EH (cell line): ENCODE measurements at places on chromosomes 12 and 14.

DNA sequence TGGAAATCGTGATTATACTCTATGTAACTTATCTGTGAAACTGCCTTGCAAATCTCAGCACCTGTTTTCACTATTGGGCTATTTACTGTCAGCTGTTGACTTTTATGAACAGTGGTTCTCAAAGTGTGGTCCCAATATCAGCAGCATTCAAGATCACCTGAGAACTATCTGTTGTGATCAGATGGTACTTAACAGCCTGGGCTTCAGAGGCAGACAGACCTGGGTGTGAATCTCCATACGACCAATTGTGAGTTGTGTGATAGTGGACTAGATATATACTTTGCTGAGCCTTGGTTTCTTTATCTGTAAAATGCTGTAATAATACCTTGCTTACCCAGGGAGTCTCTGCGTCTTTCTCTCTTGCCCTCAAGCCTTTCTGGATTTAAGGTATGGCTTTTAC lies 105.1 kb downstream of the ERGIC2 start:
- DNase-seq, result no peak

GRCh38 chr12:108214486-108214885 lies 85.4 kb downstream of the WSCD2 start:
- DNase-seq, result peak; percentile 19

DNA sequence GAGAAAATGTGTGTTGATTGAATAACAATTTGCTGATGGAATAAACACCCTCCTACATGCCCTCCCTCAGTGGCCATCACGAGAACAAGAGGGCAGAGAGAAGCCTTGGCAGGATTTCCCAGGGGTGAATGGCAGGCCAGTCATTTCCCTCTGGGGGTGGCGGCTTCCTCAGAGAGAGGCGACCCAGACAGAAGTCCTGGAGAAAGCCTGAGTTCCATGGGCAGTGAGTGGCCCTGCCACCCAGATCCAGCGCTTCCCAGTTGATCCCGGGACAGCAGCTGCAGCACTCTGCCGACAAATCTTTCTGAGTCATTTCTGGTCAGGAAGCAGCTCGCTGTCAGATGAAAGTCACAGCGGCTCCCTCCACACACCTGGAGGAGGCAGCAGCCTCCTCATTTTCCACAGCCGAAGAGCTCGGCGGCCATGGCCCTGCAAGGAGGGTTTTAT lies 123.0 kb downstream of the SCARB1 start:
- peak; percentile 69 for DNase-seq

DNA sequence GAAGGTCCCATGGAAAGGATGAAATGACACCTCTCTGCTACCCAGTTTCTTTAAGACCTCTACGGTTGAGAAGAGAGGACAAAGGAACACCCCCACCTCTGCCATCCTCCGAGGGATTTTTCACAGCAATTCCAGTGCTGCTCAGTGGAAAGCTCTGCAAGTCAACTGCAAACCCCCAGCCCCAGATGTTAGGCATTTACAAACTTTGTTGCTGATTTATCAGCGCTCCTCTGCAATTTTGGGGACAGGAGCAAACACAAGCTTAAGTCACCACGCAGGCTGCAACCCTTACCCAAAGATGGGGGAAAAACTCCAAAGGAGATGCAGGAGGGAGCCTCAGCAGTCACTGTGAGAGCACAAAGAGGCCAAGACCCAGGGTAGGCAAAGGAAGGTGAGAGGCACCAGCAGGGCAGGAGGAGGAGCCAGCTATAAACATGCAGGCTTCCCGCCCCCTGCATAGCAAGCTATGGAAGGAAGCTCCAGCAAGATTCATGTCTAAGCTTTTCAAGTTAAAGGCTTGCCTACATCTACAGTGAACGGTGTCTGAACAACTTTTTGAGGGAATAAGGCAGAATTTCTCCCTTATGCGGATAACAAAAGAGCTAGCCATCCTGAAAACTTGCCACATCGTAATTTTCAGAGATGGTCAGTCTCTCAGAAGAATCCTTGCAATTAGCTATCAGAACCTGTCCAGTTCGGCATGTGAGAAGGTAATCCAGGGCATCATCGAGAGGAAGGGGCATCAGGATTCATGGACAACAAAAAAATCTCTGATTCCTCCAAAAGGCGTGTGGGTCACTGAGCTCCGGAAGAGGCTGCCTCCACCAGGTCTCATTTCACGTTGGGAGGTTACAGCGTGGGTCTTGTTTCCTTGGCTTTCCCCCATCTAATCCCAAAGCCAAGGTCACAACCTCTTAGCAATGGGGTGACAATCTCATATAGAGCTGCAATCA lies 3.9 kb downstream of the CTDSP2 start:
- DNase-seq, result peak; percentile 52

DNA sequence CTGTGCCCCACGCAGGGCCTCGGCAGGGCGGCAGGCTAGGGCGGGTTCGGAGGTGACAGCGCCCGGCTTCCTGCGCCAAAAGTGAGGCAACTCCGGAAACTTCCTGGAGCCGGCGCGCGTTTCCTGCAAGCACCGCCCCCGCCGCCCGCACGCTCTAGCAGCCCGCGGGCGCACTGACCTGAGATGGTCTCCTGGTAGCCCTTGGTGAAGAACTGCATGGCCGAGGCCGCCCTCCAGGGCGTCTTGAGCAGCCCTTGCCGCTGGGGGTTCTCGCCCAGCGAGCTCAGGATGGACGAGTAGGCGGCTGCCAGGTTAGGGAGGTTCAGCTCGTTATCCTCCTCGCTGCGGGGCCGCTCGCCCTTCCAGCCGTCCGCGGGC lies 494 bp downstream of the GCH1 start:
- peak; percentile 54 for DNase-seq

GRCh38 chr12:107558141-107558815 lies 127.3 kb upstream of the PWP1 start:
- no peak for DNase-seq

- no peak for DNase-seq
Measured at GRCh38 chr14:105622329-105622955, 96.1 kb downstream of the TMEM121 start.

DNA sequence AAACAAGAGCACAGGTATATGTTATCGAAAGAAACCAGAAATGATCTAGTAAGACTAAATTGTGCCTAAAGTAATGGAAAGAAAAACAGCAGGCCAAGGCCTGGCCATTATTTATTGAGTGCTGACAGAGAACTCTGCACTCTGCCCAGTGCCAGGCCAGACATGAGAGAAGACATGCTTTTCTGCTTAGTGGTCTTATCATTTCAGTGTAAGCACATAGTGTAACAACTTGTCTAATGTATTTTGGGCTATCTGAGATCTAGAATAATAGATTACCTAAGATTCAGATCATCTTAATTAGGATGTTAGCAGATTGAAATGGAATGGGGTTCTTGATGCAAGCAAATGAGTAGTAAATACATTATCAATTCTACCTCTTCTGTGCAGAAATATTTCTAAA lies 278.3 kb downstream of the AKAP6 start:
- DNase-seq, result peak; percentile 40

DNA sequence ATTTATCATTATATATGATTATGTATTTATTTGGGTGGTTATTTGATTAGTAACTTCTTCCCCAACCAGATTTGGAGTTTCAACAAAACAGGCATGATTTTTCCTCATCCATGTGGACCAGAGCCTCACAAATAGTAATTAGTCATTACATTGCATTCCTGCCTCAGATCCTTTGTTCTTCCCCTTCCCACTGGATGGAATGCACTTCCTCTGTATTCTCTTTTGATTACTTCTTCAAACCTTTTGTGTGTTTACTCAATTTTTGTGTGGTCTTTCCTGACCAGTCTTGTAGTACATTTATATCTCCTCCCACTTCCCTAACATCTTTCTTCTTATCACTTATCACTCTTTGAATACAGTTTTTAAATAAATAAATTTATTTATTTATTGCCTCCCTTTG lies 15.5 kb downstream of the SYT1 start:
- DNase-seq, result peak; percentile 16

- no peak for DNase-seq
Measured at GRCh38 chr12:16325426-16325825, 22.0 kb upstream of the MGST1 start.

- no peak for DNase-seq
Measured at GRCh38 chr12:8913702-8914032, 642 bp upstream of the PHC1 start.

DNA sequence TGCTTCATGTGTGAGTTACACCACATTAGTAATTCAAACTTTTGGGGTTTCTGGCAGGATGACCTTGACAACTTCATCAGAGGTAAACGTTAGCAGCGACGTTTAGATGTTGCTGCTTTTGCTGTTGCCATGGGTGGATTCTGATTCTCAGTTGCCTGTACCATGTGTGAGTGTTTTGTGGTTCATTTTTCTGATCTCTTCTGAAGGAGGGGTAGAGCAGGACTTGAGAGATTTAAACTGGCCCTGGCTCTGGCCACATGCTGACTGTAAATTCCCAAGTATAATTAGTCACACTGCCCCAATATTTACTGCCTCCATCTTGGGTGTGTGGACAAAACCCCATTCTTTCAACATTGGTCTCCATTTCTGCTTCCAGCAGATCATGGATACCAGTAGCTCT lies 110.4 kb downstream of the ETV6 start:
- DNase-seq, result peak; percentile 25

- no peak for DNase-seq
Measured at GRCh38 chr12:68959143-68959858, 26.3 kb upstream of the CPM start.

- no peak for DNase-seq
Measured at GRCh38 chr14:99758872-99759545, 34.2 kb upstream of the EML1 start.

- no peak for DNase-seq
Measured at GRCh38 chr12:90672081-90672480, 282.9 kb downstream of the CCER1 start.

GRCh38 chr14:50242096-50242495 lies 10.7 kb upstream of the SOS2 start:
- DNase-seq, result no peak

DNA sequence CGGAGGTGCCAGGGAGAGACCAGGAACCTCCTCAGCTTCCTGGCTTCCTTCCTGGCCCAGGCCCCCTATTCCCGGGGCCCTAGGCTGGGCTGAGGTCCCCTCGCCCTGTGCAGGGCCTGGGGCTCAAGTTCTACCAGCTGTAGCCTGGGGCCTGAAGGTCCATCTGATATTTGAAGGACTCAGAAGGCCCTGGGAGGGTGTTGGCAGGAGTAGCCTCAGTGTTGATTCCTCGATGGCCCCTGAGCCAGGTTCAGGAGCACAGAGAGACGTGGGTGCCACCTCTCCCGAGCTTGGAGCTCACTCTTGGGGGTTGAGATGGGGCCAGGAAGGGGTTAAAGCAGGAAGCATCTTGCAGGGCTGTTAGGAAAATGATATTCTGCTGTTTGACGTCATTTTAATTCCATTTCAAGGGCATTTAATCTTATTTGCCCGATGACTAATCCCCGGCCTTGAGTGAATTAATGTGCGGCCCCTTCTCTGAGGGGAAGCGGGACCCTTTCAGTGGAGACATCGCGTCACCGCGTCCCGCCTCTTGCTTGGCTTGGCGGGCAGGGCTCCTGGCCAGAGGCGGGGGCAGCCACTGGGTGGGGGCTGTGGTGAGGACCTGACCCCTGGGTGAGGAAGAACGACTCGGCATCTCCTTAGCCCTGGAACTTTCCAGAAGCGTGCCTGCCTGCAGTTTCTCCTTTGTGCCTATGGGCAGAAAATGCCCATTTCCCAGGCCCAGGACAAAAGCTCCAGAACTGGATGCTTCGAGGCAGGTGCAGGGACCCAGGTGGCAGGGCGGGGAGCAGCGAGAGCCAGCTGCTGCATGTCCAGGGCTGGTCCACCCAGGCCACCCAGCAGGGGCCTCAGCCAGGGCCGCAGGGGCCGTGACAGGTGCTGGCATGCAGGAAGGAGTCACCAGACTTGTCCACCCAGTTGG lies 158.3 kb downstream of the KIF26A start:
- no peak for DNase-seq

GRCh38 chr14:105527826-105528585 lies 1.6 kb downstream of the TMEM121 start:
- DNase-seq, result peak; percentile 71

- DNase-seq, result no peak
Measured at GRCh38 chr12:58889557-58889956, 30.7 kb downstream of the LRIG3 start.

DNA sequence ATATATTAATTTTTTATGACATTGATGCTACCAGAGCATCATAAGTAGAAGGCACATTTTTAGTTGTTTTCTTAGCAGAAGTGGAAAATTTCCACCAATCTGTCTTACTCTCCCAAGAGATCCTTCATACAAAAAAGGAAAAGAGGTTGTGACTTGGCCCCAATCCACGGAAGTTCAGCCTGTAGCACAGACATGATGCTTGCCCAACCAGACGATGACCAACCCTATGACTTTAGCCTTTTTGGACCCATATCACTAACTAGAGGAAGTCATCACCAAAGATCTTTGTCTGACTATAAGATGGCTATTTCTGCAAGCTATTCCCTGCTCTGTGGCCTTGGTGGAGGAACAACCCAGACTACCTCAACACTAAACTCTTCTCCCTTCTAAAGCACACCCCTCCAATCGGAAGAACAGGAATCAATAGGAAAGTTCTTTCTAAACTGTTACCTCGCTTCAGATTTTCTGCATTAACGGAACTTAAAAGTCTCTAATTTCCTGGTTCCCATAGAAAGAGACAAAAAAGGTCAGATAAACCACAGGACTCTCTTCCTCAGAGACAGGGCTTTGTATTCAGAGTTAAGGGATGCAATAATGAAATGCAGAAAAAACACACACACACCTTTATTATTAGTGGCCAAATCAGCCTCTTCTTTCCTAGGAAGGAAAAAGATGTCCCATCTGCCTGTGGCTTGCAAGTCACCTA lies 4.1 kb upstream of the RHOJ start:
- DNase-seq, result no peak

- no peak for DNase-seq
Measured at GRCh38 chr14:54488318-54488645, 498 bp downstream of the GMFB start.

- DNase-seq, result no peak
Measured at GRCh38 chr12:26790645-26790994, 42.4 kb downstream of the ITPR2 start.

- DNase-seq, result no peak
Measured at GRCh38 chr12:40726366-40726765, 34.1 kb downstream of the CNTN1 start.

DNA sequence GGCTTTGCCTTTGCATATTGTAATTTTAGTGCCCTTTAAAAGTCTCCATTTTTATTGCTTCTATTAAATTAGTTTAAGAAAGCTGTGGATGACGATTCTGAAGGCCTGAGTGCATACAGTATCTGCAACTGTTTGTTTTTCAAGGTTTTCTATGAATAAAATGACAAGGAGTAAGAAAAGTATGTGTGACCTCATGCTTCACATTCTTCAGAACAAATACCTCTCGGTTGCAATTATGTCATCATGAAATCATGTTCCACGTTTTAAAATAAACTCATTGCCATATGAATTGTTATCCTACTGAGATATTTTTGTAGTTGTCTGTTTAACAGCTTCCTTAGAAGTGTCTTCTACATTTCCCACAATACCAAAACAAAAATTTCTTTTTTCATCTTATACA lies 374.6 kb downstream of the MDGA2 start:
- no peak for DNase-seq

- no peak for DNase-seq
Measured at GRCh38 chr12:42182394-42182793, 37.7 kb upstream of the GXYLT1 start.

GRCh38 chr12:89243771-89244170 lies 108.5 kb downstream of the DUSP6 start:
- DNase-seq, result peak; percentile 33
